Stimulated activated CD4-positive, alpha-beta T cell treated with anti-CD3 and anti-CD28 coated beads, Interleukin-4, amount 100 ng/mL, for 48 hours (primary cell): ENCODE measurements at places on chromosomes 1 and 21.
A peak's percentile ranks its signal among the peaks of the same experiment; 100 is the strongest.

GRCh38 chr1:163876546-163876945 is 554.8 kb downstream of the NUF2 start:
- no peak for DNase-seq

- no peak for DNase-seq
Observed at GRCh38 chr1:22340873-22341272, 110.8 kb upstream of the ZBTB40 start.

DNA sequence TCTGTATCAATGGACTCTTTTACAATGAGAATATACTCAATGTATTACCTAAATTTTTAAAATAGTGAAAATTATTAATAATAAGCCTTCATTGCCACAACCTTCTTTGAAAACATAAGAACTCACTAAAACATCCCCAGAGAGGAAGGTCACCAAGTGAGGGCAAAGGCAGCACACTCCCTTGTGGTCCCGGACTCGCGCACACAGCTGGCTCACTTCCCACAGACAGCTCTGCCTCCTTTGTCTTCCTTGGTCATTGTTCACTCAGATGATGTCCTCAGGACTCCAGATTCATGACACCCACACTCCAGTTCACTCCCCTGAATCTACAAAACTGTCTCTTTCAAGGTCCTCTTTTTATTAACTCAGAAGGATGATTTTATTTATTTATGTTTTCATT is 19.2 kb upstream of the UBR4 start:
- no peak for DNase-seq

DNA sequence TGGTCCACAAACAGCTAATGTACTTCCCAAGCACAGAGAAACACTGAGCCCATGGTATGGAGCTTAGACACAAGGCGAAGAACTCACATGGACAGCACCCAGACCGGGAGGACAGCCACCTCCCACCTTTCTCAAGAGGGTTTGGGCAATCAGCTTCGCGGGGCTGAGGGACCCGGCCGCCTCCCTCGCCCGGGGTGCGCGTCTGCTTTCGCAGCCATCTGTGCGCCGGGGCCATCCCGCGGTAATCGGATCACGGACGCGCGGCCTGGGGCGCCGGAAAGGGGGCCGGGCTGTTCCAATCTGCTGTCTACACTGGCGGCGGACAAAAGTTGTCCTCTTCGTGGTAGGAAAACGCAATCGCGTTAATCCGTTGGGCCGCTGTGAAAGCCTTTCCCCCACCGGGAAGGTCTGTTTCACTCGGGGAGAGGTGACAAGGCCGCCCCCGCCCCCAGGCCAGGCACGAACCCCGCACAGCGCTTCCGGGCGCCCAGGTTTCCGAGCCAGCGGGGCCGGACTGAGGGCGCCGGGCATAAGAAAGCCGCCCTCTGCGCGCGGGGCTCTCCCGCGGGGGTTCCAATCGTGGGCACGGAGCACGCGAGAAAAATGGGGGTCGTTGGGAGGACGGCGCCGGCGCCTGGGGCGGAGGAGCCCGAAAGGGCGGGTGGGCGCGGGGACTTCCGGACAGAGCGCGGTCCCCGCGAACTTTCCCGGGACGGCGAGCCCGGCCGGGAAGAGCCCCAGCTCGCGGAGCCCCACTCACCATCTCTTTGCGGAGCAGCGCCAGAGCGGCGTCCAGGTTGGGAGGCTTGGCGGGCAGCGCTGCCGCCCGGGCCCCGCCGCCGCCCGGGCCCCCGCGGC is 664 bp downstream of the FAM89A start:
- peak; percentile 26 for DNase-seq

DNA sequence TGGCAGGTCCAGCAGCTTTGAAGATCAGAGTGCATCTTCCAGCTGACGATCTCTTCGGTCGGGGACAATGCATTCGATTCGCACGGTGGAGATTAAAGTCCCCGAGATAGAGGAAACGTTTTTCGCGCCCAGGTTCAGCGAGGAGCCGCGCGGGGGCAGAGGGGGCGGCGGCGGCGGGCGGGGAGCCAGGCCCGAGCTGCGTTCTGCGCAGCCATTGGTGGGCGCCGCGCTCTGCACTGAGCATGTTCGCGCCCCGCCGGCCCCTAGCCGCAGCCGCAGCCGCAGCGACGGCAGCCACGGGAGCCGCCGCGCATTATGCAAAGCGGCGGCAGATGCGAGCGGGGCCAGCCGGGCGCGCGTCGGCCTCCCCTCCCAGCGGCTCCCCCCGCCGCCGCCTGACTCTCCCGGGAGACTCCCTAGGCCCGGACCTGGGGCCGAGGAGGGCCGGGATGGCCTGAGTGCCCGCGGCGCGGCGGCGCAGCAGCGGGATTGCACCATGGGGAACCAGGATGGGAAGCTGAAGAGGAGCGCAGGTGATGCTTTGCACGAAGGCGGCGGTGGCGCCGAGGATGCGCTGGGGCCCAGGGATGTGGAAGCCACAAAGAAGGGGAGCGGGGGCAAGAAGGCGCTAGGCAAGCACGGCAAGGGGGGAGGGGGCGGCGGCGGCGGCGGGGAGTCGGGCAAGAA is at the start of gene FMN2:
Gene FMN2 (plus strand): TSS at position 270 of the 687 bp plus-strand sequence. CDS start 227 bp downstream, at position 497.
- no peak for DNase-seq

DNA sequence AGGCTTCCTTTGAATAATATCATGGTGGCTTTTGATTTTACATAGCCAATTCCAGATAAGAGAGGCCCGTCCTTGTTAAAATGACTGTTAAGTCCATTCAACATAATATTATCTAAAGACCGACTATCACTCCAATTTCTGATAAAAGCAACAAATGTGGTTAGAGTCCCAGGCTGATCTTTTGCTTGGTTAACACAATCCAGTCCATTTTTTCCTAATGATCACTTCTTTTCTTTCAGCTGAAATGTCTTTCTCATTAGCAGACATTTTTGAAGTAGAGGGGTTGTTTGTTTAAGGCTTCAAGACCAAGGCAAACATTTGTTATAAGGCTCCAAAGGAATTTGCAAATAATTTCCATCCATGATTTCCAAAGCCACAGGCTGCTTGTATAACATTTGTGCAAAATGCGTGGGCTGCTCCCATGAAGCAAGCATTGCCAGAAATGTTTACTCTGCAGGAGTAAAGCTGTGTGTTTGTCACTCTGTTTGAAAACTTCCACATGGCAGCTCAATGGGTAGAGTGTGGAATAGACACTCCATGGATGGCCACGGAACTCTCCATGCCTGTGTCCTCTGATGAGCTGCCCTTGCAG is 111.5 kb downstream of the PSMG1 start:
- no peak for DNase-seq

- DNase-seq, result no peak
Observed at GRCh38 chr21:41418393-41418792, 7.6 kb upstream of the MX1 start.

DNA sequence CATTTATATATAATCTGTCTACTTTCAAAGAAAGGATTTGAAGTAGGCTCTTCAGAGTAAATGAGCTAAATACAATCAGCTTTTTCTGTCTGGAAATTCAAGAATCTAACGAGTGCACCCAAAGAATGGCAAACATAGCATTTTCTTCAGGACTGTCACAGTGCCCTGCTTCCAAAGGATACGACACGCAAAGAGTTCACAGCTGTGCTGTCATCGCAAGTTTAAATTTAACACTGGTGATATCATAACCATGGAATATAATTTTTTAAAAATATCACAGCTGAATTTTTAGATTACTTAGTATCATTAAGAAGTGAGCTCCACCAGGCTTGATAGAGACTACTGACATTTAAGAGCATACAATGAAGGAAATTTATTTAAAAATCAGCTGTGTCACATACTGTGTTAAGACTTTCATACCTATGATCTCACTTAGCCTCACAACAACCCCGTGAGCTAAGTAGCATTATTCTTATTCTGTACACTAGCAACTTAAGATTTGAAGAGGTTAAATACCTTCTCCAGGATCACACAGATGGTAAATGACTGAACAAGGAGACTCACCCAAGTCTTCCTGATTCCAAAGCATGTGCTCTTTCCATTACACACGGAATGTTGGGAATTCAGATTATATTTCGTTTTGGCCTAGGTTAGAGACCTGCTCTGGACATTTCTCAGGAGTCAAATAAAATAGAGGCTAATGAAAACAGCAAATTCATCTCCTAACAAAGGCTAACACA is 46.2 kb upstream of the PRRX1 start:
- no peak for DNase-seq

DNA sequence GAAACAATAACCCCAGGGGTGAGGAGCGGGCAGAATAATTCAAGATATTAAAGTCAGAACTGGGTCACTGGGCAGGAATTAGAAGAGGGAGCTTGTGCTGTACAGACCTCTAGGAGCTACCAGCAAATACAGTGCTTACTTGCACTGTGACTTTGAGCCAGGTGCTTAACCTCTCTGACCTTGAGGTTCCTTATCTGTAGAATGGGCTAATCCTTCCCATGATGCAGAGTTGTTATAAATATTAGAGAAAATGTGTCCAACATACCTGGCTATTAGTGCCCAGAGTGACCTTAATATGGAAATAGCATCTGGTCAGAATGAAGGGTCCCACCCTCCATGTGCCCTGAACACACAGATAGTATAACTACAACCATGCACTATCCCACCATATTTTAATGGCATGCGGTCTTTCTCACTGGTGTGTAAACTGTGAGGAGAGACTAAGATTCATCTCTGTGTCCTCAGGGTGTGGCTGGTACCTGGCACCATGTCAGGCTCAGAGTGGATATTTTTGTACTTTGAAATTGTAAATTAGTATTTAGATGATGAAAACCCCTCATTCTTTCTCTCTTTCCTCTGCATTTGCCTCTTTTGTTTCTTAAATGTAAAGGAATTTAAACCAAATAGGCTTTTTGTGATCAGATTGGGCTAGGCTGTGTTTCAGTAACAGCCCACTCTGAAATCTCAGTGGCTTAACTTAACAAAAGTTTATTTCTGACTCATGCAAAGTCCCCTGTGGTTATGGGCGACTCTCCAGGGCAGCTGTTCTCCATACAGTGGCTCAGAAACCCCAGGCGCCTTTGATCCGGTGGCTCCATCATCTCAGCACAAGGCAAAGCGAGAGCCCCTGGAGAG is 60.0 kb upstream of the ROR1 start:
- no peak for DNase-seq

- no peak for DNase-seq
Observed at GRCh38 chr1:111551623-111552411, 48.4 kb upstream of the ADORA3 start.

GRCh38 chr21:38772646-38773045 is 33.1 kb upstream of the ETS2 start:
- DNase-seq, result no peak

DNA sequence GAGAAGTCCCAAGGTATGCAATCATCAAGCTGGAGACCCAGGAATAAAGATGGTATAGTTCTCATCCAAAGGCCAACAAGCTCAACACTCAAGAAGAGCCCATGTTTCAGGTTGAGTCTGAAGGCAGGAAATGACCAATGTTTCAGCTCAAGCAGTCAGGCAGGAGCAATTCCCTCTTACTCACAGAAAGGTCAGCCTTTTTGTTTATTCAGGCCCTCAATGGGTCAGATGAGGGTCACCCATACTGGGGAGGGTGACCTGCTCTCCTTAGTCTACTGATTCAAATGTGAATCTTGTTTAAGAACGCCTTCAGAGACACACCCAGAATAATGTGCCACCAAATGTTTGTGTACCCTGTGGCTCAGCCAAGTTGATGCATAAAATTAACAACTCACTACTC is 262.4 kb downstream of the USP25 start:
- no peak for DNase-seq
